ENCODE measurements at places on chromosomes 3 and 15.

DNA sequence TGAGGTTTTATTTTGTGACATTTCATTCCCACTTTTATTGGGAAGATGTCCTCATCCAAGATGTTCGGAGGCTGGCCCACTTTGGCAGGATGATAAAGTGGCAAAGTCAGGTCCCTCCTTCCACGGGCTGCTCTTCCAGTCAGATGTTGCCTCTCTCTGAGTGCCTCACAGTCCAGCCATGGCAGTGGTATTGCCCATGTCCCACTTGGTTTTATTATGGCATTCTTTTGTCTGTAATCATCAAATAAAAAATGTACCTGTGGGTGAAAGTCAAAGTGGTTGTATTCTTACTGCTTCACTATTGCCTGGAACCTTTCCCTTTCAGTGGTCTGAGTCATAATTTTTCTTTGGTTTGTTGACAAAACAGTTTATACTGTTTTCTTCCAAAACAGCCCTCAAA, 20.2 kb downstream of the ARNT2 start:
- no peak for DNase-seq

DNA sequence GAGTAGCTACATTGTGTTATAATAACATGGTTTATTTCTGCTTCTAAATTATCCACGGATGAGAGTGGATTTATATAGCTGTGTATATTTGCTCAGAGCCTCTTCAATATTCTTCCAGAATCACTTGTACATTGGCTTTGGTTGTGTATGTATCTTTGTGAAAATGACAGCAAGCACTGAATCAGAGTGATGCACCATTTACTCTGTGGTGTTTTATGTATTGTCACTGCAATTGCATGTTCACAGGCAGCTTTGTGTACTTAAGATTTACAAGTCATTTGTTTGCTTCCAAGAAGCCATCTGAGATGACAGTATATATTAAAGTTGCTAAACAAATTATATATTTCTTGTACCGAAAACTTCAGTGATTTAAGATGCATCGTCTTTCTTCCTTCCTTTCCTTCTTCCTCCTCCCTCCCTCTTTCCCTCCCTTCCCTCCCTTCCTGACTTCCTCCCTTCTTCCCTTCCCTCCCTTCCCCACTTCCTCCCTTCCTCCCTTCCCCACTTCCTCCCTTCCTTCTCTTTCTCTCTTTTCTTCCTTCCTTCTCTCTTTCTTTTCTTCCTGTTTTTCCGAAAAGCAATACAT, 362.3 kb upstream of the GOLIM4 start:
- no peak for DNase-seq

GRCh38 chr15:43249236-43249635, 17.5 kb downstream of the TGM5 start:
- no peak for DNase-seq

DNA sequence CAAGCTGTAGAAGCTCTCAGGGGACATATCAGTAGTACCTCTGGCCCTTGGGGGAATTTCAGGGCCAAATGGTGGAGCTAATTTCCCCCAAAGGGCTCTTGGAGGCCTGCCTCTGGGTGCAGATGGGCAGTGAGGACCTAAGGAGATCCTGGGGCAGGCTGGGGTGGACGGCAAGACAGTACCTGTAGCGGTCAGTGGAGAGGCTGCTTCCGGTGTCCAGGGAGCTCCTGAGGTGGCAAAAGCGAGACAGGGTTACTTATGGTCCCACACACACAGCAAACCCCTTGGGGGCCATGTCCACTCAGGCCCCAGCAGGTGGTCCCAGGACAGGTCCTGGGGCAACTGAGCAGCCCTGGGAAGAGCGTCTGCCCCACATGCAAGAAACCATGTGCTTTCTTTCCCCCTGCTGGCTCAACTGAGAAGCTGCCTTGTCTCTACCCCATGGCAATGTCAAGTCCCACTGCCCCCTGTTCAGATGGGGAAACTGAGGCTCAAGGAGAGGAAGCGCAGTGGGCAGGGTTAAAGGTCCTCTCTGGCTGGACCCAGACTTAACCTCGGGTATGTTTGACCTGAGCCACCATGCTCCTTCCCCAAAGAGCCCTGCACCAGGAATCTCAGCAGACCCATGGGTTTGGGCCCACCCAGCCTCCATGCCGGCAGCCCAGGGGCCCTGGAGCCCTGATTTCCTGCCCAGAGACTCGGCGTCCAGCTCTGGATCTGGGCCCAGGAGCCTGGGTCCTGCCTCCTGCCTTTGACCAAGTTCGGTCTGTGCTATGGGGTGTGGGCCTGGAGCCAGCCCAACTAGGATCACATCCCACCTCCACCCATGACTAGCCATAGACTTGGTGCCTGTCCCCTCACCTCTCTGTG, 25.7 kb downstream of the IQSEC1 start:
- DNase-seq, result no peak

GRCh38 chr15:25763954-25764353, 99.2 kb downstream of the ATP10A start:
- no peak for DNase-seq

- no peak for DNase-seq
These were observed 168.4 kb downstream of the TUSC7 start for GRCh38 chr3:116877968-116878367.

GRCh38 chr15:100107606-100108225, 234.1 kb downstream of the ADAMTS17 start:
- DNase-seq, result peak; percentile 6

DNA sequence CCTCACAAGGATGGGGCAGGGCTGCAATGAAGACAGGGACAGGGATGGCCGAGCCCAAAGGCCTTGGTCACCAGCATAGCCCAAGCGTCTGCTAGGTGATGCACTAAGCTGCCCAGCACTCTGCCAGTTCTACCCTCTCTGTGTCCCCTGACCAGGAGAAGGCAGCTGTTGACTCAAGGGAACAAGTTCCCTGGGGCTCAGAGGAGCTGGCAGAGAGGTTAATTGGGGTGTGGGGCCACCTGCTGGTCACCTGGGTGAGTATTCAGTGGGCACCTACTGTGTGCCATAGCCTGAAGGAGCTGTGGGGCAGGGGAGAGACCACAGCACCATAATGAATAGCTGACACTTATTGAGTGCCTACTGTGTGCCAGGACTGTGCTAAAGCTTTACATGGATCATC, 22.0 kb upstream of the DOCK3 start:
- DNase-seq, result peak; percentile 72

GRCh38 chr3:140705954-140706353, 28.1 kb downstream of the TRIM42 start:
- DNase-seq, result no peak

GRCh38 chr3:69855436-69856162, 116.3 kb downstream of the MITF start:
- DNase-seq, result no peak

GRCh38 chr3:11592445-11593298, 51.0 kb downstream of the VGLL4 start:
- DNase-seq, result no peak

GRCh38 chr3:59809016-59809415, 759.2 kb upstream of the CFAP20DC start:
- no peak for DNase-seq

- no peak for DNase-seq
These were observed 167.3 kb downstream of the ALCAM start for GRCh38 chr3:105533960-105534359.

DNA sequence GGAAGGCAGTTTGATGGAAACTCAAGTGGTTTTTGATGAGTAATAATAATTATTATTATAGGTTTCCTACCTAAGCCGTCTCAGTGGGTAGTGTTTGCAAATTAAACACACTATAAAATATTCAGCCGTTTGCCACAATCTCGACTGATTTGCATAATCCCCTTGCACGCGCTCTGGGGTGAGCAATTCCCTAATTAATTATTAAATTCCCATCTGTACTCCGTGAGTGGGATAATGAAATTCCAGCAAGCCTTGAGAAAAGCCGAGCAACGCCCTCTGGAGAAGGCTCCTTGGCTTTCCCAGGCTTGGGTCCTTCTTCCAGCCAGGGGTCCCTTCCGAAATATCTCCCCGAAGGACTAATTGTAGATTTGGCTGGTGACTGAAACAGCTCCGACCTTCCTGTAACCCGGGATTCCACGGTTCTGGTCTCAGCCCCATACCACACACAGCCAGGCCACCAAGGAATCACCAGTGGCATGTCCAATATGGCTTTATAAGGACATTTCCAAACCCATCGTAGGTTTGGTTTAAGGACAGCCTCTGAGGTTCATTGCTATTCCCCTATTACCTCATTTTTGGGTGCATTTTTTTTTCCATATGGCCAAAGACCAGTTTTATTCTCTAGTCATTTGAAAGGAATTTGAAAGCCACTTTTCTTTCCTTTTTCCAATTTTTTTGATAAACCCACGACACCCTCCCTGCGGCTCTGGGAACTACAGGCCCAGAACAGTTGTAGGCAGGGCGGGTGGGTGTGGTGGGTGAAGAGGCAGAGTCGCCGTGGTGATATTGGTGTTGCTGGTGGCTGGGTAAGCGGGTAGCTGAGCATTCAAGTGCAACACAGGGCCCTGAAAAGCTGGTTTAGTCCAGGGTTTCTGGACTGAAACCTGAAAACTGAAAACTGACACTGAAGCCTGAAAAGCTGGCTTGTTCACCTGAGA, 33.2 kb upstream of the RGMA start:
- DNase-seq, result no peak

DNA sequence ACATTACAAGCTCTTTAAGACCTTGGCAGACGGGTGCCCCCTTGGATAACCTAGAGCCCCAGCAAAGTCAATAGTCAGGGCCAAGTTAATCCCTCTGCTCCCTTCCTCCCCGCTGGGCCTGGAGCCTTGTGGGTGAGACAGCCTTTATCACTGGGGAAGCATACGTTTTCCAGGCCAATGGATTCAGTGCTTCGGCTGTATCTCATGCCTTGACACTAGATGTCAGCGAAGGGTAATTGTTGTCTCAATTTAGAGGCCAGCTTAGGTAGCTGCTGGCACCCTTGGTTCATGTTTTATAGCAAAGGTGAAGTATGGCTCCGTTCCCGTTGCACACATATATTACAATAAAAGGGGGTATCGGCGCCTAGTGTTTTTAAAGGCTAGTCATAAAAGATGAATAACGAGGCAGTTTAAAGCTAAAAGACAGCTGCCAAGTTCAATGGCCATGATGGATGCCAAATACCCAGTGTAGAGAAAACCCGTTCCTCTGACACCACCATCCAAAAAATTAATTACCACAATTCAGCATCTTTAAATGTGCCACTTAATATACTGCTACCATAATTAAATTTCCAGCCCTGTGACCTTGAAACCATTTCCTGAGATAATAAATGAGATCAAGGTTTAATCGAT, 52.3 kb upstream of the BNIP2 start:
- no peak for DNase-seq

DNA sequence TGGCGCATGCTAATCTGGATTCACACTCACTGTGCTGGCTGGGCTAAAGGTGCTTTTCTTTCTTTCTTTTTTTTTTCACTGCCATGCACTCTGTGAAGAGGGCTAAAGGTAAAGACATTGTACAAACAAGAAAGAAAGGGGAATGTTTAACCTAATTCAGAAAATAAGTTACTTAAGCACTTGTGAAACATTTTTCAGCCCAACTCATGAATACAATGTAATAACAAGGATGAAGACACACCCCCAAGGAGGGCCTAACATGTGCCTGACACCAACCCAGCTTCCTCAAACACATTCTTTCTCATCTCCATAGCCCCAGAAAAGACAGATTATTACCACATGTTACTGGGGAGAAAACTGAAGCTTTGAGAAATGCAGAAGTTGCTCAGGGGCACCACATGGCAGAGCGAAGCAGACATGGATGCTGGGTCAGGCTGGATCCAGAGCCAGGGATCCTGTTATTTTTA, 5.7 kb downstream of the STIMATE start:
- no peak for DNase-seq

DNA sequence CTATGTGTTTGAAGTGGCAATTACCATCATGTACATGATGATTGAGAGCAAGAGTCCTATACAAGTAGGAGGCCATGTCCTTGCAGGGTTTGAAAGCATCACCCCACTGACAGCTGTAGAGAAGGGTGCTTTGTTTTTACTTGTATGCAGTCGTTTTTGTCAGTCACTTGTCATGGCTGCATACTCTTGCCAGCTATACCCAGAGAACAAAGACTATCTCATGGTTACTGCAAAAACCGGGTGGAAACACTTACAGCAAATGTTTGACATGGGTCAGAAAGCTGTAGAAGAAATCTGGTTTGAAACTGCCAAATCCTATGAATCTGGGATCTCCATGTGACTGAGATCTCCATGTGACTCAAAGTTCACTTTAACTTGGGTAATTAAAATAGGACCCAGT, 6.9 kb upstream of the PSMA4 start:
- DNase-seq, result no peak

DNA sequence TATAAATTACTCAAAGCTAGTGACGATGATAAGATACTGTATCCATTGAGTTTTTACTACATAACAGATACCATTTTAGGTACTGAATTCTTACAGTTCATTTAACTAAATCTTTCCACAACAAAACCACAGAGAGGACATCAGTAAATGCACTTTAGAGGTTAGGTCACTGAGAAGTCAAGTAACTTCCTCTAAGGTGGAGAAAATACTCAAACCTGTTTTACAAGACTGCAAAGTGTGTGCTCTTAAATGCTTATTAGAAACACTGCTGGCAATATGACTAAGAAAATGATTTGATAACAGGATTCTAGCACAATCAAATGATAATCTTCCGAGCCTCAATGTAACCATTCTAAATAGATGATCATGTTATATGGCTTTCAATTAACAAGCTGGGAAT, 99.4 kb downstream of the UBE3A start:
- DNase-seq, result no peak

DNA sequence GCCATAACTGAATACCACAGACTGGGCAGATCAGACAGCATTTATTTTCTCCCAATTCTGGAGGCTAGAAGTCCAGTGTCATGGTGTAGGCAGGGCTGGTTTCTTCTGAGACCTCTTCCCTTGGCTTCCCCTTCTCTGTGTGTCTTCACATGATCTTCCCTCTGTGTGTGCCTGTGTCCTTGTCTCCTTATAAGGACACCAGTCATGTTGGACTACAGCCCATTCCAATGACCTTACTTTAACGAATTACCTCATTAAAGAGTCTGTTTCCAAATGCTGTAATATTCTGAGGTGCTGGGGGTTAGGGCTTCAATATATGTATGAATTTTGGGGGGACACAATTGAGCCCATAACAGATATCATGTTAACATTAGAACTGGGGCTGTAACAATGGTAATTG, 13.3 kb upstream of the RARRES1 start:
- DNase-seq, result no peak

DNA sequence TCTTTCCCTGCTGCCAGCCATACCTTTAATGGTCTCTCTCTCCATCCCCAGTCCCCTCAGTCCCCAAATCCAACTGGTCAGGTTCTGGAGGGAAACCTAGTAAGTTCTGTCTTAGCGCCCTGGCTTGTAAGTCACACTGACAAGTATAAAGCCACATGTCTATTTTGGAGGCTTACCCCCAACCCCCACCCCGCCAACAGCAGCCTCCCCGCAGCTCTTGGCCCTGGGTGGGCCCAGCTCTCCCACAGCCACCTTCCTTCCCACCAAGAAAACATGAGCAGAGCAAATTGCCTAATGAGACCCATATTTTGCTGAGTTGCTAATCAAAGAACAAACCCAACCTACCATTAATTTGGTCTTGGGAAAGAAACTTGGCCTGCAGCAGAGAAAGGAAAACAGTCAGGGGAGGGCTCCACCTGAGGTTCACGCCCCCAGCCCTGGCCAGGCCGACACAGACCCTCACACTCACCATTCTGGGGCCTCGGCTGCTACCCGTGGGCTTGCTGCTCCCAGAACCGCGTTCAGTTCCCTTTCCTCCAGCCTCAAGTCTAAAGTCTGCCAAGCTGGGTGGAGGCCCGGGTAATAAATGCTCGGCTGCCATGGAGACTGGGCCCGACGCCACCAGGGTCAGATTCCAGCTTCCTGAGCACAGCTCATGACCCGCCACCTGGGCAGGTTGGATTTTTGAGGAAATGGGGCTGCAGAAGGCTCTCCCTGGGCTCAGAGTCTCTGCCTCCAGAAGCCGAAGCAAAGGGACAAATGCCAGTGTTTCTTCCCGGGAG, at the start of gene CALML4:
CALML4 (minus strand) TSS at position 557 of the 782 bp plus-strand sequence; CDS start at position 472, 85 bp downstream.
- DNase-seq, result no peak
